ENCODE measurements at places on chromosomes 5 and 9. TPM values are rescaled to one million over a fixed set of nuclear protein-coding genes. Genes with fewer than 3 reads are reported as not detected.
A peak's percentile ranks its signal among the peaks of the same experiment; 100 is the strongest.

- no peak overlapping the region for H3K4me3 ChIP-seq
- no peak overlapping the region for H3K27ac ChIP-seq
- H3K36me3 ChIP-seq: no peaks in the 10 kb centered on the region
- DNase-seq: no peak
These were observed 199.6 kb upstream of the DAB2 start for GRCh38 chr5:39624268-39624886.

DNA sequence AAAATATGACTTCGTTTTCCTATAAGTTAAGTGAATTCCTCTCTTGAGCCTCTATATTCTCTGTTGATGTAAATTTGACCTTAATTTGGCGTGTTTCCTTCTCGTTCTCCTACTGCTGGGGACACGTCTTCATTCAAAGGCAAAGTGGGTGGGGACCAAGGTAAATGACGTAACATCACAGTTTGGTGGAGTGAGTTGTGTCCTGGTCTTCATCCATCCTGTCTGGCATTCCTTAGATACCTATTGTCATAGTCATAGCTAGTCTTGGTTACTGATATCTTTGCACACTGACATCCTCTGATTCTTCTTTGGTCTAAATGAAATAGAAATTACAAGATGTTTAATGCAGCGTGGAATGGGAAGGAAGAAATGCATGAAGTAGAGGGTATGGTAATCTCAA, 108.5 kb downstream of the NNT start:
- H3K27ac ChIP-seq: no peak overlapping the region
- no peaks in the 10 kb centered on the region for H3K4me1 ChIP-seq
- H3K36me3 ChIP-seq: no peaks in the 10 kb centered on the region

GRCh38 chr9:136823136-136824046, 15.6 kb downstream of the RABL6 start:
- H3K4me1 ChIP-seq: peaks cover 9% of the 10 kb centered on the region
- no peak overlapping the region for H3K4me3 ChIP-seq
- no peak overlapping the region for H3K27ac ChIP-seq
- no peaks in the 10 kb centered on the region for H3K27me3 ChIP-seq

The RAD23B gene
- 88.7 TPM for total RNA-seq

- H3K27me3 ChIP-seq: peaks cover 15% of the 10 kb centered on the region
- H3K27ac ChIP-seq: peak overlapping the region; percentile 76
- peaks cover 6% of the 10 kb centered on the region for H3K4me1 ChIP-seq
- H3K4me3 ChIP-seq: peak overlapping the region; percentile 43
- no peak for DNase-seq
These were observed 65.2 kb downstream of the TRIO start for GRCh38 chr5:14208071-14209021.

GRCh38 chr5:180832638-180833068, 28.4 kb downstream of the ZFP62 start:
- peak overlapping the region; percentile 96 for H3K27ac ChIP-seq
- peaks cover 32% of the 10 kb centered on the region for H3K36me3 ChIP-seq
- H3K4me1 ChIP-seq: peaks cover 50% of the 10 kb centered on the region
- H3K4me3 ChIP-seq: peak overlapping the region; percentile 99

GRCh38 chr9:90085633-90086032, 480.8 kb downstream of the GADD45G start:
- H3K4me3 ChIP-seq: no peak overlapping the region
- no peaks in the 10 kb centered on the region for H3K36me3 ChIP-seq
- DNase-seq: no peak
- peaks cover 9% of the 10 kb centered on the region for H3K27me3 ChIP-seq
- no peaks in the 10 kb centered on the region for H3K4me1 ChIP-seq

DNA sequence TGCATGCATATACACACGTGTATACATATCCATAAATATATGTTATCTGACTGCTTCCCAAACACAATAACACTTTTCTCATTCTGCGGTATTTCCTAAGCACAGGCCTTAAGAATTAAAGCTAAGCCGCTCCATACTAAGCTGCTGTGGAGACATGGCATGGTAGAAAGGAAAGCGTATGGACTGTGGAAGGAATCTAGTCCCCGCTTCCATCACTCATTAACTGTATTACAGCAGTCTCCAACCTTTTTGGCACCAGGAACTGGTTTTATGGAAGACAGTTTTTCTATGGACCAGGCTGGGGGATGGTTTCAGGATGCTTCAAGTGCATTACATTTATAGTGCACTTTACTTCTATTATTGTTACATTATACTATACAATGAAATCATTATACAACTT, 11.3 kb downstream of the CDKL3 start:
- no peaks in the 10 kb centered on the region for H3K36me3 ChIP-seq
- H3K4me3 ChIP-seq: no peak overlapping the region
- no peak overlapping the region for H3K27ac ChIP-seq
- no peaks in the 10 kb centered on the region for H3K4me1 ChIP-seq
- no peaks in the 10 kb centered on the region for H3K27me3 ChIP-seq

DNA sequence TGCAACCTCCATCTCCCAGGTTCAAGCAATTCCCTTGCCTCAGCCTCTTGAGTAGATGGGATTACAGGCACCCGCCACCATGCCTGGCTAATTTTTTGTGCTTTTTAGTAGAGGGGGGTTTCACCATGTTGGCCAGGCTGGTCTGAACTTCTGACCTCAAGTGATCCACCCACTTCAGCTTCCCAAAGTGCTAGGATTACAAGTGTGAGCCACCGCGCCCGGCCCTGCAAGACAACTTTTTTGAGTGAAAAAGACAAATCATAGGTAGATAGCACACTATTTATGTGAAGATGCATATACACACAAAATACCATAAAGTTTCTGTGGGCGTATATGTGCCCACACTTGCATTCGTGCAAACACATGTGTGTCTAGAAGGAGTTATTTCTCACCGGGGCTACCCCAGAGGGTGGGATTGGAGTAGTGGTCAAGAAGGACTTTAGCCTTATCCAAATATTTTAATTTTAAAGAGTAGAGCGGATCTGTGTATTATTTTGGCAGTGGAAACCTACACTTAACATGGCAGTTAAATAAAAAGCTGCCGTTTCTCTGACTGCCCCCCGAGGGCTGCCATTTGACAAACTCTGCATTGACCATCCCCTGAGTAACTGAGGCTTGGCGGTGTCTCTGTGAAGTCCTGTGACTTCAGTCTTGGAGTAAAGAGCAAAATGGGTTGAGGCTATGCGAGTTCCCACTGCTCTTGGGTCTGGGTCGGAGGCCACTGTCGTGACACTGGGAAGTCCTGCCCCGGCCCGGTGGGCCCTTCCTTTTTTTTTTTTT, 93.4 kb upstream of the PTCH1 start:
- no peak for DNase-seq
- H3K4me3 ChIP-seq: no peak overlapping the region
- no peaks in the 10 kb centered on the region for H3K27me3 ChIP-seq
- no peak overlapping the region for H3K27ac ChIP-seq

DNA sequence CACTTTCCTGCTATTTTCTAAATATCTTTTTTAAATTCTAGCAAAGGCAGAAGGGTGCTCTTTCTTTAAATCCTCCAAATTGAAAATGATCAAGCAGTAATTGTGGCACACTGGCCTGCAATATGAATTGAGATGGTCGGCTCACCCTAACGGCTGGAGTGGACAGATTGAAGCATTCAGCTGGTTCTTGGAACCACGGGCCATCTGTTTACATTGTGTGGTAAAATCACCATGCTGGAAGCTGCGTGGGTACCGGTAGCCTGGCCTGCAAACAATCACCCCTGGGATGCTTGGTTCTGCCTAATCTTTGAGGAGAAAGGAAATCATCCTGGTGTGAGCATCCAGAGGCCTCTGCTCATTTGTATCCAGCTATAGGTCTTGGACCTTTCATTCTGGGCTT, 289.3 kb downstream of the ZNF608 start:
- H3K36me3 ChIP-seq: no peaks in the 10 kb centered on the region
- H3K4me1 ChIP-seq: peaks cover 12% of the 10 kb centered on the region
- H3K4me3 ChIP-seq: no peak overlapping the region
- no peak overlapping the region for H3K27ac ChIP-seq
- peaks cover 17% of the 10 kb centered on the region for H3K27me3 ChIP-seq

GRCh38 chr5:164501344-164501743, 995.9 kb downstream of the MAT2B start:
- no peaks in the 10 kb centered on the region for H3K27me3 ChIP-seq
- no peaks in the 10 kb centered on the region for H3K36me3 ChIP-seq
- no peak for DNase-seq
- H3K27ac ChIP-seq: no peak overlapping the region

- H3K4me1 ChIP-seq: peaks cover 34% of the 10 kb centered on the region
- H3K4me3 ChIP-seq: peak overlapping the region; percentile 84
- DNase-seq: no peak
These were observed 1.4 kb upstream of the IPPK start for GRCh38 chr9:92671323-92671722.

- H3K36me3 ChIP-seq: no peaks in the 10 kb centered on the region
- no peak overlapping the region for H3K4me3 ChIP-seq
- no peaks in the 10 kb centered on the region for H3K4me1 ChIP-seq
- peaks cover 4% of the 10 kb centered on the region for H3K27me3 ChIP-seq
These were observed 96.4 kb upstream of the SPIN1 start for GRCh38 chr9:88291856-88292255.

DNA sequence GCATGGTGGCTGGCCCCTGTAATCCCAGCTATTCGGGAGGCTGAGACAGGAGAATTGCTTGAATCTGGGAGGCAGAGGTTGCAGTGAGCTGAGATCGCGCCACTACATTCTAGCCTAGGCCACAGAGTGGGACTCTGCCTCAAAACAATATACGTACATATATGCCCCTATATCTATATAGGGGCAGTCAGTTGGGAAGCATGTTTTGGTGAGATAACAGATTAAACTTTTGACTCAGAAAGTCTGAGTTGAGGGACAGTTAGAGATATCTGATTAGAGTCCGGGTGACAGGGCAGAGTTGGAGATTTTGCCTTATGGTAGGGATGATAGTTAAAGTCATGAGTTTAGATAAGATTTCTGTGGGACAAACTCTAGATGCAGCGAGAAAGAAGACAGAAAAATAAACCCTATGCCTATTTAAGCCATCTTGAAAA, 71.8 kb upstream of the ALDH1A1 start:
- peaks cover 16% of the 10 kb centered on the region for H3K27me3 ChIP-seq
- no peaks in the 10 kb centered on the region for H3K36me3 ChIP-seq
- H3K27ac ChIP-seq: no peak overlapping the region
- no peak overlapping the region for H3K4me3 ChIP-seq

- H3K4me3 ChIP-seq: no peak overlapping the region
- H3K4me1 ChIP-seq: peaks cover 16% of the 10 kb centered on the region
- H3K27ac ChIP-seq: peak overlapping the region; percentile 64
- no peak for DNase-seq
- H3K36me3 ChIP-seq: no peaks in the 10 kb centered on the region
These were observed 109.3 kb upstream of the CPEB4 start for GRCh38 chr5:173778784-173779304.

DNA sequence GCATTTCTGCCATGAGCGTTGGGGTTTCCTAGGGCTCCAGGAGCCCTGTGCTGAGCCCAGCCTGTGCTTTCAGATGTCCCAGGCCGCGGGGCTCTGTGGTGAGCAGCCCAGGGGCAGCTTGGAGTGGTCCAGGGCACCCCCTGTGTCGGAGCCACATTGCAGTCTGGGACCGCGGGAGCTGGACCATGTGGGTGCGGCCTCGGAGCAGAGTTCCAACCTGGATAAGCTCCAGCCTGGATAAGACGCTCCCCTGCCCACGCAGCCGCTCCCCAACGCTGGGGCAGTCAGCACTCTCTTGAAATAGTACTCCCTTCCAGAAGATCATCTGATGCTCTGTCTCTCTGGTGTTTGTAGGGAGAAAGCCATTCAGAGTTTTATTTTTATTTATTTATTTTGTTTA, 111.1 kb downstream of the WNK2 start:
- DNase-seq: no peak
- peaks cover 11% of the 10 kb centered on the region for H3K4me1 ChIP-seq
- no peaks in the 10 kb centered on the region for H3K36me3 ChIP-seq
- H3K4me3 ChIP-seq: no peak overlapping the region
- no peaks in the 10 kb centered on the region for H3K27me3 ChIP-seq
- no peak overlapping the region for H3K27ac ChIP-seq

- peak overlapping the region; percentile 21 for H3K27ac ChIP-seq
- peaks cover 28% of the 10 kb centered on the region for H3K27me3 ChIP-seq
- no peak overlapping the region for H3K4me3 ChIP-seq
- DNase-seq: peak; percentile 10
- no peaks in the 10 kb centered on the region for H3K36me3 ChIP-seq
- H3K4me1 ChIP-seq: peaks cover 10% of the 10 kb centered on the region
These were observed 80.6 kb downstream of the ADRB2 start for GRCh38 chr5:148906968-148907367.

DNA sequence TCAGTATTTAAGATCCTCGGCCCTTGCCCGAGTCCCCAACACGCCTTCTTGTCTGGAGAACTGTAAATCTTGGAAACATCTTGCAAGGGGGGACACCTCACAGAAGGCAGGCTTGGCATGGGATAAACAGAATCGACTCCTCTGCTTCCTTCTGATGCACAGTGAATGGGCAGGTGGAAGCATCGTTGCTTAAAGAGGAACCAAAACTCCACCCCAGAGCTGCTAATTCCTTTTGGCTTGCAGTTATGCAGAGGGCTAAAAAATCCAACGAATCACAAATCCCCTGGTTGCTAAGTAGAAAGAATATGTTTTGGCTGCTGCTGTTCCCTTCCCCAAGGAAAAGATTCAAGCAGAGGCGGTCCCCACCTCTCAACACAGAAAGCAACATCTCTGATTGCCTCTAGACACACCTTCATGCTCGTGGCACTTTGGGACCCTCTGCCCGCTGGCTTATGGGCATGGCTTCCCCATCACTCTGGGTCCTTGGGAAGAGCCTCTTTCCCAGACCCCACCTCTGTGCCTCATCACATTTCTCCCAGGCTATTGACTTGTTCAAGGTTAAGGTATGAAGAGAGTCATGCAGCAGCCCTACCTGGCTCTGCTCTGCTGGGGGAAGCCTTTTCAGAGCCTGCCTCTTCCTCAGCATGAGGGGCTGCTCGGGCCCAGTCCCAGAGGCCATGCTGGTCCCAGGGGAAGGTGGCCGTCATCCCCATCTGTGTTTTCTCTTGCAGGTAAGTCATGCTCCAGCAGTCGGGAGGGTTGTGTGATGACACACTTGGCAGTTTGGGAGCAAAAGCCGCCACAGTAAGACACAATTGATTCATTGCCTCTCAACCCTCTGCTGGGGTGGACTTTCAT, 137.1 kb downstream of the KCNIP1 start:
- no peaks in the 10 kb centered on the region for H3K36me3 ChIP-seq
- no peak overlapping the region for H3K4me3 ChIP-seq
- DNase-seq: no peak
- peaks cover 11% of the 10 kb centered on the region for H3K27me3 ChIP-seq
- H3K27ac ChIP-seq: no peak overlapping the region

GRCh38 chr5:136064510-136064909, 35.7 kb downstream of the TGFBI start:
- H3K4me1 ChIP-seq: no peaks in the 10 kb centered on the region
- peaks cover 9% of the 10 kb centered on the region for H3K27me3 ChIP-seq
- H3K36me3 ChIP-seq: no peaks in the 10 kb centered on the region
- H3K27ac ChIP-seq: no peak overlapping the region

DNA sequence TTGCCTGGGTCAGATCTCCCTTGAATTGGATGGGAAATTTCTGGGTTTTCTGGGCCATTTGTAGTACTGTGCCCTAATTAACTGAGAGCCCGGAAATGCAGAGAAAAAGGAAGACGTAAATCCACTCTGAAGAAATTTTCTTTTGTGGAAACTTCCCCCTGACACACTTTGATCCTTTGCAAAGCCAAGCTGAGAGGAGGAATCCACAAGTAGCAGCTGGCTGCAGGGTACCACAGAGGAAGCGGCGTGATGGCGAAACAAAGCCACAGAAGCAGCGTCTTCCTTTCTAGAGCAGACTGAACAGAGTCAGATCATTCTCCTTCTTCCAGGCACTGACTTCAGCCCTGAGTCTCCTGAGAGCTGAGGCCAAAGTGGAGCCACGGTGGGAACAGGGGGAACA, 47.1 kb upstream of the ZNF354A start:
- H3K27ac ChIP-seq: no peak overlapping the region
- H3K4me3 ChIP-seq: no peak overlapping the region
- peaks cover 6% of the 10 kb centered on the region for H3K27me3 ChIP-seq
- no peaks in the 10 kb centered on the region for H3K36me3 ChIP-seq
- DNase-seq: no peak

All from activated T-cell treated with anti-CD3 and anti-CD28 coated beads, Interleukin-2, amount 50 U/mL, for 72 hours (primary cell).